ENCODE measurements at places on chromosomes 12 and 14. TPM values are rescaled to one million over a fixed set of nuclear protein-coding genes. Genes with fewer than 3 reads are reported as not detected.

DNA sequence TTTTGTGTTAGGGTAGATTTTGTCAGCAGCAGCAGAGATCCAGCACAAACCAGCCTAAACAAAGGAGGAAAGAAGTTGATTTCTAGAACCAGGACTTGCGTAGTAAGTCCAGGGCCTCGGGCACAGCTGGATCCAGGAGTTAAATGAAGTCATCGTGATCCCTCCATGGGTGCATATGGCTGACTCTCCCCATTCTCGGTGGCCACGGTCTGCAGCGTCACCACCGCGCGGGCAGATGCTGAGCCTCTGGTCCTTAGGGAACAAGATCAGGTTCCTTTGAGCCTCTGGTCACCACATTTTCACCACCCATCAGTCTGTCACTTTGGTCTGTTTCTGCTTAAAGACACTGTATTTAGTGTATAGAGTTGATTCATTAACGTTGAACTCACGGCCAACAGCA, 14.8 kb upstream of the GALNT9 start:
- H3K4me3 ChIP-seq, result no peak overlapping the region
- no peaks in the 10 kb centered on the region for H3K36me3 ChIP-seq
- peaks cover 16% of the 10 kb centered on the region for H3K27me3 ChIP-seq
- H3K4me1 ChIP-seq, result peaks cover 2% of the 10 kb centered on the region
- no peak overlapping the region for H3K27ac ChIP-seq
- no peak for DNase-seq

- DNase-seq, result no peak
- H3K4me3 ChIP-seq, result no peak overlapping the region
- H3K27ac ChIP-seq, result peak overlapping the region; percentile 95
- no peaks in the 10 kb centered on the region for H3K27me3 ChIP-seq
- H3K4me1 ChIP-seq, result peaks cover 86% of the 10 kb centered on the region
- H3K36me3 ChIP-seq, result peaks cover 25% of the 10 kb centered on the region
Measured at GRCh38 chr12:49669796-49670195, 37.4 kb downstream of the FMNL3 start.

GRCh38 chr14:27608377-27608776, 1010.5 kb upstream of the NOVA1 start:
- DNase-seq, result no peak
- H3K27me3 ChIP-seq, result no peaks in the 10 kb centered on the region
- H3K36me3 ChIP-seq, result no peaks in the 10 kb centered on the region
- no peak overlapping the region for H3K27ac ChIP-seq
- no peak overlapping the region for H3K4me3 ChIP-seq
- H3K4me1 ChIP-seq, result no peaks in the 10 kb centered on the region

- no peaks in the 10 kb centered on the region for H3K36me3 ChIP-seq
- no peak overlapping the region for H3K4me3 ChIP-seq
- no peaks in the 10 kb centered on the region for H3K4me1 ChIP-seq
- H3K27me3 ChIP-seq, result peaks cover 2% of the 10 kb centered on the region
Measured at GRCh38 chr12:19018302-19018970, 111.1 kb upstream of the PLEKHA5 start.

DNA sequence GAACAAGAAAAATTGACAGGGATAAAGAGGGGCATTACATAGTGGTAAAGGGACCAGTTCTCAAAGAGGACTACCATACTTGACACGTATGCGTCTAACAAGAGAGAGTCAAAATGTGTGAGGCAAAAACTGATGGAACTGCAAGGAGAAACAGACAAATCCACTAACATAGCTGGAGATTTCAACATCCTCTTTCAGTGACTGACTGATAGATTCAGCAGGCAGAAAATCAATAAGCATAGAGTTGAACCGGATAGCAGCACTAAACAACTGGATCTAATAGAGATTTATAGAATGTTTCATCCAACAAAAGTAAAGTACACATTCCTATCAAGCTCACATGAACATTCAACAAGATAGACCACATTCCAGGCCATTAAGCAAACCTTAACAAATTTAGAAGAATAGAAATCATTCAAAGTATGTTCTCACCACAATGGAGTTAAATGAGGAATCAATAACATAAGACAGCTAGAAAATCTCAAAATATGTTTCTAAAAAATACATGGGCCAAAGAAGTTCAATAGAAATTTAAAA, 16.1 kb upstream of the CRACR2A start:
- DNase-seq, result no peak
- no peaks in the 10 kb centered on the region for H3K27me3 ChIP-seq
- peaks cover 12% of the 10 kb centered on the region for H3K4me1 ChIP-seq

DNA sequence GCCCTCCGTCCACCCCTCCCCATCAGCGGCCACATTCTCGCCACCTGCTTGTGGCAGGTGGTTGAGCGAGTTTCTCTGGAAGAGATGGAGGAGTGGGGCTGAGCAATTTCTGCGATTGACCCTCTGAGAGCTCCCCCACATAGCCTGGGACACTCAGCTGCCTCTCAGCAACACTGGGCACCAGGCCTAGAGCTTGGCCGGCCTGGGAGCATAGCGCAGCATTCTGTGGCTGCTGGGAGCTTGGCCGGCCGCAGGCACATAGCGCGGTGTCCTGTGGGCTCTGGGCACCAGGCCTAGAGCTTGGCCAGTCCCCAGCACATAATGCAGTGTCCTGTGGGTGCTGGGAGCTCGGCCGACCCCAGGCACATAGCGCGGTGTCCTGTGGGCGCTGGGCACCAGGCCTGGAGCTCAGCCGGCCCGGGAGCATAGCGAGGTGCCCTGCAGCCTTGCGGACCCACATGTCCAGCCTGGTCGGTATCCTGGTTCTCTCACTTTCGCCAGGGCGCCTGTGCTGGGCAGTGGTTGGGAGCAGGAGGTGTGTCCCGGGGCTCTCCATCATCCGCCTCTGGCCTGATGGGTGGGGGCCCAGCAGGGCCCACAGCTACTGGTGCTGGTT, 43.8 kb downstream of the LRCOL1 start:
- no peak for DNase-seq
- no peak overlapping the region for H3K4me3 ChIP-seq
- no peaks in the 10 kb centered on the region for H3K4me1 ChIP-seq
- no peaks in the 10 kb centered on the region for H3K27me3 ChIP-seq

DNA sequence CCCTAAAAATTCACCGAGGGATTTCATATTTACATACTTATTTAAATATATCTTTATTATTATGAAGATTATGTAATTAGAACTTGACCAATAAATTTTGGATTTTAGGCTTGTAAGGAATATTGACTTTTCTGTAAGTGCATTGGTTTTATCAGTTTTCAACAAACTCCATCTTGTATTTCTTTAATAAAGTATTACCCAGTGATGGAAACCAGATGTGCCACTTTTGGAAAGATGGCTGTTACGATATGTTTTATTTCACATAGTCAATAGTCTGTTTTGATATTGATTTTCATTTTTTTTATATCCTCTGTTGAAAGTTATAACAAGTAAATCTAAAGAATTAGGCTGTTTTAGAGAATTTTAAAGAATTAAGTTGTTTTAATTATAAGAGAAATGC, 1.8 kb downstream of the MON2 start:
- DNase-seq, result no peak
- H3K27ac ChIP-seq, result no peak overlapping the region
- H3K4me1 ChIP-seq, result peaks cover 23% of the 10 kb centered on the region
- peaks cover 8% of the 10 kb centered on the region for H3K36me3 ChIP-seq
- peaks cover 4% of the 10 kb centered on the region for H3K27me3 ChIP-seq

GRCh38 chr12:6788972-6789924, at the start of gene CD4:
TSS of gene CD4 (plus strand) at chr12:6789528. CDS start at chr12:6800139, 10,611 bp downstream.
- H3K27ac ChIP-seq, result peak within 1 kb of the TSS; percentile 95
- H3K36me3 ChIP-seq, result peaks cover 16% of the 10 kb centered on the region
- no peaks in the 10 kb centered on the region for H3K27me3 ChIP-seq
- H3K4me3 ChIP-seq, result peak within 1 kb of the TSS; percentile 95

DNA sequence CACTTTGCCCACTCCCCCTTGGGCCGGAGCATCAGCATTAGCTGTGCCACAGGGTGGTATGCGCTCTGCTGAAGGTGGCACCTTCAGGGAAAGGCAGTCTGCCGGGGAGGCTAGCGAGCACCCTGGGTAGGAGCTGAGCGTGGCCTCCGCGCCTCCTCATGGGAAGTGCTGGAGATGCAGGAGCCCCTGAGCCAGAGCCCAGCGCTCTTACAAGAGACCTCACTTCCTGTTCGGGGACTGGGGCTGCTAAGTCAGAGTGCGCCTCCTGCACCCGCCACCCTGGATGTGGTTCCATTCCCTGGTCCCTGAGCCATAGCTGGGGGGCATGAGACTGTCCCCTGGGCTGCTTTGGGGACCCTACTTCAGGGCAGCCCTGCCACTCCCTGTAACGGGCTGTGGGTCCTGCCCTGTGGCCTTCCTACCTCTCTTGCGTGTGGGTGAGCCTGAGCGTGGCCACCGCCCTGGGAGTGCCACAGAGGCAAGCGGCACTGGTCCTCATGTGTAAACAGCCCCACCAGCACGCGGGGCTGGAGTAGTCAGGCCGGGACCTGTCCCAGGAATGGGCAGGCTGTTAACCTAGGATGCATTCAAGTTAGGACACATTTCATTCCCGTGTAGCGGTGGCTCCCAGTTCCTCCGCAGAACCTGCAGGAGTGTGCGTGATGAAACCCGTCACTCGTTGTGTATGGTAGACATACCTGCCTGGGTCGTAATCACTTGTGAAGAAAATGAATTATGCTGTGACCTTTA, 19.4 kb downstream of the COA8 start:
- H3K27me3 ChIP-seq, result no peaks in the 10 kb centered on the region
- H3K4me1 ChIP-seq, result no peaks in the 10 kb centered on the region
- peaks cover 5% of the 10 kb centered on the region for H3K36me3 ChIP-seq
- H3K27ac ChIP-seq, result no peak overlapping the region

- H3K27me3 ChIP-seq, result peaks cover 39% of the 10 kb centered on the region
- H3K4me3 ChIP-seq, result no peak overlapping the region
- peaks cover 5% of the 10 kb centered on the region for H3K4me1 ChIP-seq
- no peaks in the 10 kb centered on the region for H3K36me3 ChIP-seq
Measured at GRCh38 chr12:51870504-51870903, 17.4 kb upstream of the ANKRD33 start.

DNA sequence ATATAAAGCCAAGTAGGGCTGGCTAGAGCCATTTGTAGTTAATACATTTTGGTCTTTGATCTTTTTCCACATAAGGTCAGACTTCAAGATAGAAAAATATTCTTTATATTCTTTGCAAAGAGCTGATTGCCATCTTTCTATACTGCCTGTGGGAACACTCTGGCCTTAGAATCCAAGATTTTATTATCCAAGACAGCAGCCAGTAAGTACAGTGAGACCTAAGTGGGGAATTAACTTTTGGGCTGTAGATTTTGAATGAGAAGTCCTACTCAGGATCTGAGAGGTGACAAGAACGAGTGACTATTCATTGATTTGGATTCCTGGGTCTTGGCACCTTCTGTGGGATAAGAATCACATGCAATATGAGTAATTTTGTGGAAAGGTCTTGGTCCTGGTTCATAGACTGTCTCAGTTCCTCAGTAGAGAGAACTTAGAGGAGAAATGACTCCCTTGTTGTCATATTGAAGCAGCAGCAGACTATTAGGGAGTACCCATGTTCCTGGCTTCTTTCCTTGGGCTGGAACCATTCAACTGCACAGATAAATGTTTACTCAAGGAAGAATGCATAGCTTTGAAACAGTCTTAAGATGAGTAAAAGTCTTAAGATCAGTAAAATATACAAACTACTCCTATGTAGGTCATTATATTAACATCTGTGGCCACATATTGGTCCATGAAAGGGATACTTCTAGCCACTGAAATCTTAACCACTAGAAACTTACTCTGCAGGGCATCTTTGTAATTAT, 353.8 kb downstream of the RAD51B start:
- no peaks in the 10 kb centered on the region for H3K36me3 ChIP-seq
- no peak overlapping the region for H3K27ac ChIP-seq
- no peak for DNase-seq
- no peaks in the 10 kb centered on the region for H3K4me1 ChIP-seq
- no peaks in the 10 kb centered on the region for H3K27me3 ChIP-seq
- no peak overlapping the region for H3K4me3 ChIP-seq

DNA sequence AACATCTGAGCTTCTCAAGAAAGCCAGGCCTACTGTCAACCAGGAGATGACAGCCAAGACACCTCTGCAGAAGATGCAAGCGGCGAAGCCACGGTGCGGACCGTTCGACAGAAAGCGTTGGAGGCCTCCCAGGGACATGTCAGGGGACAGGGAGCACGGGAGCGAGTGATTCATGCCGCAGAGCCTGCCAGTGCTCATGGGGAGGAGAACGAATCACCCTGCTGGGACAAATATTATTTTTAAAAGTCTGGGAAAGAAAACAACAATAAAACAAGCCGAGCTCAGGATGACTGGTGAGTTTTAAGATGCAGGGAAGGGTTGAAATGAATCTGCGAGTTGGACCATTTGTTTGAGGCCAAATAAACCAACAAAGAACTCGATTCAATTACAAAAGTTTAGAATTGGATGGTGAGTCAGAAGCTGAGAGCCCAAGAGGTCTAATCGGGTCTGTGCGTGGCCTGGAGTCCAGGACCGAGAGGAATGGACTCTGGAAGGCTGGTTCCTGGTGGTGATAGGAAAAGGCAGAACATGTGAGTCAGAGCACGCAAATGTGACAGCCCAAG, 91.0 kb downstream of the RBM19 start:
- no peak for DNase-seq
- no peaks in the 10 kb centered on the region for H3K36me3 ChIP-seq
- H3K4me3 ChIP-seq, result no peak overlapping the region
- no peaks in the 10 kb centered on the region for H3K27me3 ChIP-seq
- no peak overlapping the region for H3K27ac ChIP-seq

The CIDEB gene
- 28.7 TPM for total RNA-seq

The FOXA1 gene
- total RNA-seq, result not detected

The FBXL14 gene
- 24.3 TPM for total RNA-seq

The KRT80 gene
- not detected for total RNA-seq

The RESF1 gene
- 183 TPM for total RNA-seq

The ACOT6 gene
- not detected for total RNA-seq
